ENCODE measurements at places on chromosomes 7 and 10.

GRCh38 chr7:129835569-129835968 is 117.2 kb downstream of the UBE2H start:
- DNase-seq: no peak

DNA sequence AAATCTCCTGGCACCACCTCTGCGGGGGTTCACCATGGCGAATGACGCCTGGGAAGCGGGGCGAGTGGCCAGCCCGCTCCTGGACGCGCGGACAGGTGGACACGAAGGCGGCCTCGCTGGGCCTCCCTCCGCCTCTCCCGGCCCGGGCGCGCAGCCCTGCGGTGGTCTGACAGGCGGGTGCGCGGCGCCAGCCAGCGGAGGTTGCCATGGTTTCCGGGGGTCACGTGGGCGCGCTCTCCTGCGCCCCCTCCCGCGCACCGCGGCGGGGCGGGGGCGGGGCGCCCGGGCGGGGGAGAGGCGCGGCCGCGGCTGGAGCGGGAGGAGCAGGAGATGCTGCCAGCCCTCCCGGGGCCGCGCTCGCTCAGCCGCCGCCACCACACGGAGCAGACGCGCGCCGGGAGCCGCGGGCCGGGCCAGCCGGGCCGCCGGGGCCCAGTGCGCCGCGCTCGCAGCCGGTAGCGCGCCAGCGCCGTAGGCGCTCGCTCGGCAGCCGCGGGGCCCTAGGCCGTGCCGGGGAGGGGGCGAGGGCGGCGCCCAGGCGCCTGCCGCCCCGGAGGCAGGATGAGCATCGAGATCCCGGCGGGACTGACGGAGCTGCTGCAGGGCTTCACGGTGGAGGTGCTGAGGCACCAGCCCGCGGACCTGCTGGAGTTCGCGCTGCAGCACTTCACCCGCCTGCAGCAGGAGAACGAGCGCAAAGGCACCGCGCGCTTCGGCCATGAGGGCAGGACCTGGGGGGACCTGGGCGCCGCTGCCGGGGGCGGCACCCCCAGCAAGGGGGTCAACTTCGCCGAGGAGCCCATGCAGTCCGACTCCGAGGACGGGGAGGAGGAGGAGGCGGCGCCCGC is at the start of gene PRKAR2B:
PRKAR2B (plus strand) TSS at position 359 of the 848 bp plus-strand sequence; CDS start at position 562, 203 bp downstream.
- DNase-seq: peak; percentile 86

GRCh38 chr7:131326576-131326975 is 1.1 kb upstream of the MKLN1 start:
- no peak for DNase-seq

DNA sequence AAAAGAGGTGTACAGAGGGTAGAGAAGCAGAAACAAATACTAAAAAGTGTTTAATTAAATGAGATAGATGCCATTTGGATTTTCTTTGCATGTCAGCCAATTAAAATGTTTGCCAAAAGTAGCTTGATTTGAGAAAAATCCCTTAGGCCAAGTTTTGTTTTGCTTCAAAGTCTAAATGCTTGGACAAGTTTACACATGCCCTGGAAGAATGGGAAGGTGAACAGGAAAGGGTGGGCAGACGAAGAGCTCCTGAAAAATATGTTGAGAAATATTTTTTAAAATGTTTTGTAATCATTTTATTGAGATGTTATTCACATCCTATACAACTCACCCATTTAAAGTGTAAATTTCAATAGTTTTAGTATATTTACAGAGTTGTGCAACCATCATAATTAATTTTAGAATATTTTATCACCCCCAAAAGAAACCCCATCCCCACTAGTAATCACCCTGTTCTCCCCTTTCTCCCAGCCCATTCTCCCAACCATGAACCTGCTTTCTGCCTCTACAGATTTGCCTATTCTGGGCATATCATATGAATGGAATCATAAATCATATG is 98.5 kb upstream of the ANK3 start:
- DNase-seq: no peak

DNA sequence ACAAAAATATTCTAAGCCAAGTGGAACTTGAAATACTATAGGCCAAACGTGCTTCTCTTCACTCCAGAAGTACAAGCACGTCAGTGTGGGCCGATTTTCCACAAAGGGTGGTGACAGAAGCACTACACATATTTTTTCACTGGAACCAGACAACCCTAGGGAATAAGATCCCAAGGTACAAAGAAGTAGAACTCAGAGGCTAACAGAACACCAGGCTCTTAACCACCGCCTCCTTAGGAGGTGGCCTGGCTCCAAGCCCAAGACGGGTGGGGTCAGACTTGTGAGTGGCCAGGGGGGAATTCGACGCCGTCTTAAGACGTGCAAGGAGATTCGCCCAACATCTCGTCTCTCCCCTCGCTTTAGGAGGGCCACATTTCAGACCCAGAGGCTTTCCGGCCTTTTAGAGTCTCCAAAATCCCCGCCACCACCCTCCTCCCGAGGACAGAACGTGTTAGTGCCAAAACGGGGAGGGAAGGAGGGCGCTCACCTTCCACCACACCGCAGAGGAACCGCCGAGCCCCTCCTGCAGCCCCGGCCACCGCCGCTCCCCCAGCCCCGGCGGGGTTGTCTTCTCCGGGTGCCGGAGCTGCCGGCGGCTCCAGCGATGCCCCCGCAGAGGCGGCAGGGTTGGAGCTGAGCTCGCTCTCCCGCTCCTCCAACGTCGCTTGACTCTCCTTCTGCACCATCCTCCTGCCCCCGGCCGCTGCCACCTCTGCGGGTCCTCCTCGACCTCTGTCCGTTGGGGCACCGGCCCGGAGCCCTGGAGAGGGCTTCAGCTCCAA is 716 bp downstream of the OGA start:
- DNase-seq: no peak

- no peak for DNase-seq
Observed at GRCh38 chr7:7014827-7015595, 167.3 kb upstream of the C1GALT1 start.

- no peak for DNase-seq
Observed at GRCh38 chr10:14086596-14086995, 244.1 kb downstream of the FRMD4A start.

GRCh38 chr10:75076348-75076747 is 35.1 kb upstream of the SAMD8 start:
- no peak for DNase-seq

- peak; percentile 39 for DNase-seq
Observed at GRCh38 chr10:33509231-33509831, 174.9 kb upstream of the NRP1 start.

GRCh38 chr10:132551808-132552130 is 14.2 kb downstream of the INPP5A start:
- DNase-seq: no peak

- no peak for DNase-seq
Observed at GRCh38 chr10:36771725-36772124, 353.7 kb upstream of the ANKRD30A start.

- no peak for DNase-seq
Observed at GRCh38 chr10:110900983-110901382, 18.0 kb downstream of the BBIP1 start.

GRCh38 chr7:27130540-27131389 is at the start of gene HOXA4:
HOXA4 (minus strand) TSS chr7:27130757; CDS start chr7:27130733, 24 bp downstream.
- peak; percentile 78 for DNase-seq

GRCh38 chr7:22219036-22219435 is 137.9 kb downstream of the RAPGEF5 start:
- no peak for DNase-seq

- no peak for DNase-seq
Observed at GRCh38 chr7:78153285-78153684, 354.7 kb downstream of the PHTF2 start.

- DNase-seq: no peak
Observed at GRCh38 chr10:43689618-43689954, 40.9 kb upstream of the ZNF32 start.

DNA sequence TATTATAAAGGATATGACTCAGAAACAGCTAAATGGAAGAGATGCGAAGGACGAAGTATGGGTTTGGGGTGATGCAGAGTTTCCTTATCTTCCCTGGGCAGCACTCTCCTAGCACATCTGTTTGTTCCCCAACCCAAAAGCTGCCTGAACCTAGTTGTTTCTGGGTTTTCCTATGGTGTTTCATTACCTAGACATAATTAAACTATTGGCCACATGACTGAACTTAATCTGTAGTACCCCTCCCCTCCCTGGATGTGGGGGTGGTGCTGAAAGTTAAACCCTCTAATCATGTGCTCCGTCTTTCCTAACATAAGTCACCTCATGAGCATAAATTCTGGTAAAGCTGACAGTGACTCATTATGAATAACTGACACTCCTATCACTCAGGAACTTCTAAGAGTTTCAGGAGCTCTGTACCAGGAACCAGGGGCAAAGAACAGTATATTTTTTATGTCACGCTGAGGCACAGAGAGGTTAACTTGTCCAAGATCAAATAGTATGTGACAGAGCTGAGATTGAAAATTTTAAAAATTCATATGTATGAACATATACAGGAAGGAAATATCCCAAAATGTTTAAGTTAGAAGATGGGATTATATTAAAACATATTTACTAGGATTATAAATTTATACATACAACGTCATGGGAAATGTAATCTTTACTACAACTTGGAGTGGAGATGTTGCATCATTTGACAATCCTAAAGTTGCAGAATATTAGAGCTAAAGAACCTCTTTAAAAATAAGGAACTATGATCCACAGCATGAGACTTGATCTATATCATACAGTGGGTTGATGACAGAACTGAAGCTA is 4.8 kb downstream of the STRIP2 start:
- no peak for DNase-seq

DNA sequence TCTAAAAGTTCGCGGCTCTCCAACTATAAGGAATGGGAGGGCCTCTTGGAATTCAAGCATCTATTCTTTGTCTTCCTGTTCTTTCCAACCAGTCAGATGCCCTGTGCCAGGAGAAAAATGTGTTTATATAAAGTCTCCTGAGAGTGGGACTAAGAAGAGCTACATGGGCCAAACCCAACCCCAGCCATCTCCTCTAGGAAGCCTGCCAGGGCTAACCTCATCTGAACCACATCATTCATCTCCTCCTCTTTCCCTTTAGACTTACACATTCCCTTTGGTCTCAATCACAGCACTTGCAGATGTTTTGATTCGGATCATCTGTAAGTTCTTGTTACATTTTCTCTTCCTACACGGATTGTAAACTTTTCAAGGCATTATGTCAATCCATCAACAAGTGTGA is 62.6 kb downstream of the DOCK4 start:
- DNase-seq: no peak

- DNase-seq: peak; percentile 78
Observed at GRCh38 chr7:50068026-50068425, 25.0 kb downstream of the ZPBP start.

DNA sequence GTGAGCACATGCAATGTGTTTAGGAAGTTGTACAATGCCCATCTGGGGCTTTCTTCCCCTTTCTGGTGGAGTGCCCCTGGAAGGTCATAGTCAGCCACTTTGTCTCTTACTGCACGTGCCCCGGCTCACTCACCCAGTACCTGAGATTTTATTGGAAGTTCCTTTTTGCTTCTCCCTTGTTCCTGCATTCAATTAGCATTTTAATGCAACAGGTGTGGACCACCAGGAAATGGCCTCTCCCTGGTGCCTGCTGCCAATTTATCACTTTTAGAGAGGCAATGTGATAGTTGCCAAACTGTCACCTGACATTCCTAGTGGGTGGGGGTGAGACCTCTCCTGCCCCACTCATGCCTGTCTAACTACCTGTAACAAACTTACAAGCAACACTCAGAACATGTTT is 293.4 kb upstream of the DKK1 start:
- no peak for DNase-seq

GRCh38 chr10:91010952-91011351 is 90.1 kb upstream of the ANKRD1 start:
- no peak for DNase-seq

GRCh38 chr10:48478980-48479811 is 125.7 kb downstream of the ARHGAP22 start:
- no peak for DNase-seq

DNA sequence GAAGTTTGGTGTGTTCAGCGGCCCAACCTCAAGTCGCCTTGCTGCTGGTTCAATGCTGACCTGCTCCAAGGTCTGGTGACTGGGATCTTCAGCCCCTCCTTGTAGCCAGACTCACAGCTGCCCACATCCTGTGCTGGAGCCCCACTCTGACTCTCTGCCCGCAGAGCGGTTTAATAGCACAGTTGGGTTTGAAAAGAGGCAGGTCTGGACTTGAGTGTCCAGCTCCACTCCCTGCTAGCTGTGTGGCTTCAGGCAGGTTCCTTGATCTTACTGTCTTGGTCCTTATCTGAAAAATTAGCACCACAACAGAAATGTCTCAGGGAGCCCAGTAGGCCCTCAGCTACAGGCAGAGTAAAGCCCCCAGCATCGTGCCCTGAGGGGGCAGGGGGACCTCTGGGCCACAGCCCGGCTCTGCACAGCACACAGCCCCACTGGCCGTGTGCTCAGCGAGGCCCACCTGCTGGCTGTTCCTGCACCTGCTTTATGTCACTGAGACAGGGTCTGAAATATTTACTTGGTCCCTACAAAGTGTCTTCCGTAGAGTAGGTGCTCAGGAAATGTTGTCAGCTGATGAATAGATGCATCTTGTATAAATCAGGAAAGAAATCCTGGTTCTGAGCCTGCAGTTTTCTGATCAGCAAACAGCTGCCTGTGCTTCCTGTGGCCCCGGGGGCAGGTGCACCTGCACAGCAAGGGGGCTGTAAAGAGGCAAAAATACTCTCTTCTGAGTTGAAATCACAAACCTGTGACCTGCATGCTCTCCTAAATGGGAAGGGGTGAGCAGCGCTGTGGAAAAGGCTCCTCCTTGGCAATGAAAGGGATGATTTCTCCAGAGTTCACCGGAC is 155.5 kb downstream of the SVIL start:
- DNase-seq: peak; percentile 54

DNA sequence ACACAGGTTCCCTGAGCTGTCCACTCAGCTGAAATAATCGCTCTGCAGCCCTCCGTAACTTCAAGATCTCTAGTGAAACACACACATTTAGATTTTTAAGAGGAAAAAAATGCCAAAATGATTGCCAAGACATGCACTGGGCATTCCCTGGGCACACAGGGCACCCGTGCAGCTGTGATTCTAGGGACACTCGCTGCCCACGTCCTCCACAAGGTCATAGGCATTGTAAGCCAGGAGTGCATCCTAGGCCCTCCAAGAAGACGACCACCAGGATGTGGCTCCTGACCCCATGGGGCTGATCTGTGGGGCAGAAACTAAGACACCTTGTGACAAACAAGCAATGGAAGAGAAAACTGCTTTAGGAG is 563.3 kb downstream of the PTPRN2 start:
- DNase-seq: no peak

- peak; percentile 77 for DNase-seq
Observed at GRCh38 chr7:24718977-24719491, 38.2 kb downstream of the GSDME start.

GRCh38 chr10:17134282-17134681 is 4.7 kb upstream of the CUBN start:
- DNase-seq: no peak

- DNase-seq: no peak
Observed at GRCh38 chr10:69665474-69666320, 35.6 kb downstream of the FAM241B start.

DNA sequence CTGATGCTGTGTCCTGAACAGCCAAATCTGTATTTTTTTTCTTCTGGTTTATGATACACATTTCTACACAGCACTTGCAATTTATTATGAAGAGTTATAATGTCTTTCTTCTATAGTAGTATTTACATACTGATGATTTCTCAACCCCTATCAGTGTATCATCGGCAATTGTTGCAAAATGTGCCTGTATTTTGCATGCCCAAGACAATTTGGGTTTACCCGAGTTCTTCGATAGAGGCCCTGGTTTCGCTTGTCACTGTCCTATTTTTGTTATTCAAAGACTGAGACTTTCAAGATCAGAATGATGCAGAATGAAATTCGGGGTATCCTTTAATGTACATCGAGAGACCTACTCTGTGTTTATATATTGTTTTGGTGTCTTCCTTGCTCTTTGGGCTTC is 184.5 kb upstream of the PRSS58 start:
- DNase-seq: no peak

- no peak for DNase-seq
Observed at GRCh38 chr10:126705951-126706565, 35.6 kb upstream of the C10orf90 start.

All from NCI-H345 (cell line).